ENCODE measurements at places on chromosomes 12 and 14.

- no peak overlapping the region for H3K4me3 ChIP-seq
- peaks cover 37% of the 10 kb centered on the region for H3K4me1 ChIP-seq
- DNase-seq = no peak
- H3K27ac ChIP-seq = peak overlapping the region; percentile 44
- no peaks in the 10 kb centered on the region for H3K27me3 ChIP-seq
Observed at GRCh38 chr14:81269100-81269978, 48.6 kb upstream of the GTF2A1 start.

GRCh38 chr14:38174711-38175110, 33.0 kb upstream of the SSTR1 start:
- H3K4me3 ChIP-seq = no peak overlapping the region
- H3K27ac ChIP-seq = no peak overlapping the region
- H3K27me3 ChIP-seq = peaks cover 16% of the 10 kb centered on the region
- peaks cover 20% of the 10 kb centered on the region for H3K36me3 ChIP-seq
- H3K4me1 ChIP-seq = peaks cover 21% of the 10 kb centered on the region

- H3K27me3 ChIP-seq = no peaks in the 10 kb centered on the region
- peaks cover 28% of the 10 kb centered on the region for H3K36me3 ChIP-seq
- DNase-seq = no peak
- no peak overlapping the region for H3K4me3 ChIP-seq
Observed at GRCh38 chr14:105742531-105742848, 216.1 kb downstream of the TMEM121 start.

GRCh38 chr12:48001505-48002413, 2.5 kb downstream of the COL2A1 start:
- peaks cover 67% of the 10 kb centered on the region for H3K4me1 ChIP-seq
- peak overlapping the region; percentile 81 for H3K4me3 ChIP-seq
- H3K36me3 ChIP-seq = no peaks in the 10 kb centered on the region
- DNase-seq = peak; percentile 78

- peak overlapping the region; percentile 75 for H3K27ac ChIP-seq
- no peak overlapping the region for H3K4me3 ChIP-seq
- H3K36me3 ChIP-seq = peaks cover 29% of the 10 kb centered on the region
- H3K4me1 ChIP-seq = peaks cover 16% of the 10 kb centered on the region
- DNase-seq = no peak
- H3K27me3 ChIP-seq = no peaks in the 10 kb centered on the region
Observed at GRCh38 chr12:66144791-66145754, 14.5 kb upstream of the LLPH start.

Data from WTC11 (cell line).